ENCODE measurements at places on chromosomes 12 and 14.

GRCh38 chr12:56878010-56878339 lies 56.2 kb downstream of the SDR9C7 start:
- no peak for DNase-seq

DNA sequence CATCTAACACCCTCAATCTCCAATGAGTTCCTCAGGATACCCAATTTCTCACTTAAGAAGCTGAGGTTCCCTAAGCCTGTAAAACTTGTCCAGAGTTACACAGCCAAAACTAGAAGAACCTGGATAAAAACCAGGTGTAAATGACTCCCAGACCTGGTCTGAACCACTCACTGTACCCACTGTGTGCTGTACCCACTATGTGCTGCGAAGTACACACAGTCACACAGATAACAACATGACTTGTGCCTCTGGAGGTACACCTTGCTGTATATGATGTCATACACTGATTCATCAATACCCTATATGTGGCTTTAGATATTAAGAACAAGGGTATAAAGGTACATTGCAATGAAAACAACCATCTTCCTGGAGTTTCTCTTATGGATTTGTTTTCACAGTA lies 66.1 kb downstream of the PPM1H start:
- no peak for DNase-seq

GRCh38 chr12:124453419-124454351 lies 113.7 kb downstream of the NCOR2 start:
- DNase-seq: no peak

DNA sequence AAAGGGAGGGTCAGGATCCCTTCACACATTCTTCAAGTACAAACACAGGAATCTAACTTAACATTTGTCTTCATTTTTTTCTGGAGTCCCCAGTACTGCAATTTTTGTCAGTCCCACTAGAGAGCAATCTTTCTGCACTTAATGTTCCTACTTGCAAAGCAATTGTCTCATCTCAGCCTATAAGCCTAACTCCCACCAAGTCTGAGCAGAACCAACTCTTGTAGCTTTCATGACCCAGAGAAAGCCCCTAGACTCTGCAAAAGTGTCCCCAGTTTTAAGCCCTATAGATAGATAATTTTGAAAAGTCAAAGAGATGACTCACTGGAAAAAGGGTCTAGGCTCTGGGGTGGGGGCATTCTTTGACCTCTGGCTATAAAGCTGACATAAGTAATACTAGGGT lies 1.8 kb upstream of the ZBTB39 start:
- DNase-seq: no peak

DNA sequence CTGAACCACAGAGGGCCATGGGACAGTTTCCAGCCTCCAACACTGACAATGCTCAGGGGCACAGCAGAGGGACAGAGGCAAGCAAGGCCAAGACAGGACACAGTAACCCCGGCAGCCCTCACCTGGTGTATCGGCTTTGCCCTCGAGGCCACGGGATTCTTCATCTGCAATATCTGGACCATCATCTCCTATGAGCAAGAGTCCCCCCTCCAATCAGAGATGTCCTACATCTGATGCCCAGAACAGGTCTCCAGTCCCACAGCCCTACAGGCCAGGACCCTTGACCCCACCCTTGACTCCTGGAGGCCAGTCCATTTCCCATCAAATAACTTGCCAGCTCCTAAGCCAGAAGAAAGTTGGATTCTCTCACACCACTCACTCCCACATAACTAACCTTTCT lies 17.4 kb downstream of the KMT2D start:
- DNase-seq: no peak

- no peak for DNase-seq
Observed at GRCh38 chr12:132556216-132556615, 54.2 kb downstream of the LRCOL1 start.
